ENCODE measurements at places on chromosomes 4 and X.

GRCh38 chrX:14899607-14900006 lies 26.4 kb downstream of the MOSPD2 start:
- DNase-seq: no peak

DNA sequence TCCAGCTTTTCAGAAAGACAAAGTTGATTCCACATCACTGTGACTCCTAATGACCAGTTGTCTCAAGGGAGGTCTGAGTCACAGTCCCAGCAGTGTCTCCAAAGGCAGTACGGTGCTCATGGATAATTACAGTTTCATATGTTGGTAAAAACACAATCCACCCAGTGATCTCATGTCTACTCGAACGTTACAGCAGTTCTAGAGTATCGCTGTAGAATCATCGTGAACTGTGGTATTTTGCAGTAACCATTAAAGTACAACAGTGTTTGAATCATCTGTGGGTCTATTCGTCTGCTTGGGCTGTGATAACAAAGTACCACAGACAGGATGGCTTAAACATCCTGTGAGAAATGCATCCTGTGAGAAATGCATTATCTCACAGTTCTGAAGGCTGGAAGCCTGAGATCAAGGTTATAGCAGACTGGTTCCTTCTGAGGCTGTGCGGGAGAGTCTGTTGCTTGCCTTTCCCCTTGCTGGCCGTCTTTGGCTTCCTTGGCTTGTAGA lies 121.1 kb upstream of the SORBS2 start:
- DNase-seq: no peak

DNA sequence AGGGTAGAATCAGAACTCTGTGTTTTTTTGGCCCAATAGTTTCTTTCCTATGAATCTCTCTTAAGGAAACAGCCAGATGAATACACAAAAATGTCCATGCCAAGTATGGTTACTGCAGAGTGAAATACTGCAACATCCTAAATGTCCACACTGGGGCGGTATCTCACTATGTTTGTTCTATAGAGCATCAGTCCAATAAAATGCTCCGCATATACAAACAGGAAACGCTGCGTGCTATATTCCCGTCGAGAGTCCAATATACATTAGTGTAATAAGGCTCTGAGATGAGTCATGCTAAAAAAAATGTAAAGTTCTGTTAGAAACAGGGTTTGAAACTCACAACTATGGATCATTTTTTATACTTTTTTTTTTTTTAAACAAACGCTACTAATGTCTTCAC lies 72.9 kb upstream of the ENOX2 start:
- DNase-seq: peak; percentile 3

- no peak for DNase-seq
Observed at GRCh38 chrX:47196098-47196497, 2.5 kb downstream of the UBA1 start.

DNA sequence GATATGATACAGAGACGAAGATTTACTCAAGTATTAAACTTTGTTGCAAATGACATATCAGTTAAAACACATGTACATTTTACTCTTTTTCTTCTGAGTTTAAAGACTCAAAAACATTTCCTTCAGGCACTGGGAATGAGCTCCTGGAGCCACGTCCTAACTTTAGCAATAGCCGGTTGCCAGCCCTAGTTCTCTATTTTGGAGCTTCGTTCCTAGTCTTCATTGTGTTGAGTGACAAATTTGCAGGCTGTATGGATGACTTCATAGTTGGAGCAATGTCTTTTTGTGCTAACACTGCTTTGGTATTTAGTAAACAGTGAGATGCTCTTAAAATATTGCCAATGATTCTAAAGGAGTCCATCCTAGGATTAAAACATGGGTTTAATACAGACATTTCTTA lies 190.9 kb downstream of the FAT4 start:
- no peak for DNase-seq

- DNase-seq: no peak
Observed at GRCh38 chr4:168743131-168743530, 246.3 kb downstream of the PALLD start.

GRCh38 chr4:127239902-127240763 lies 392.6 kb upstream of the INTU start:
- no peak for DNase-seq

- DNase-seq: no peak
Observed at GRCh38 chr4:128940971-128941370, 131.5 kb downstream of the JADE1 start.

- peak; percentile 21 for DNase-seq
Observed at GRCh38 chr4:26372525-26373172, 51.8 kb downstream of the RBPJ start.

DNA sequence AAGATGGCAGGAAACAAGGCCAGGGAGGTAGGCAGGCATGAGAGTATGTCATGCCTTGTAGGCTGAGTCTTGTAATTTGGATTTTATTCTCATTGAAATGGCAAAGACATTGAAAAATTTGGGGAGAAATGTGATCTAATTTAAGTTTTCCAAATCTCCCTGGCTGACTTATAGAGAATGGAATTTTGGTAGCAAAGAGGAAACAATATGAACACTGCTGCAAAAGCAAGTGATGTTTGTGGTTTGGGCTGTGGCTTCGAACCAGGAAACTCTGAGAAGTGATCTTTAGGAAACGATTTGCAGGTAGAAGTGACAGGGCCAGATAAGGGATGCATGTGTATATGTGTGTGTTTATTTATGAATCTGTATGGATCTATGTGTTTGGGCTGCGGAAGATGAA lies 35.6 kb downstream of the ARSJ start:
- no peak for DNase-seq

- DNase-seq: no peak
Observed at GRCh38 chr4:172985552-172985951, 183.1 kb upstream of the GALNT7 start.

- DNase-seq: no peak
Observed at GRCh38 chr4:156146571-156146970, 192.9 kb upstream of the CTSO start.

Measured in activated naive CD8-positive, alpha-beta T cell treated with anti-CD3 and anti-CD28 coated beads for 36 hours (primary cell).